GM12878 (cell line): ENCODE measurements at places on chromosomes 5 and 9. TPM values are rescaled to one million over a fixed set of nuclear protein-coding genes. Genes with fewer than 3 reads are reported as not detected.

Gene ADRB2
- polyA plus RNA-seq, result 0.21 and 0.35 TPM in 2 replicates

Gene HCN1
- polyA plus RNA-seq, result not detected in 2 replicates

Gene ZNF462
- polyA plus RNA-seq, result 0.29 and 0.32 TPM in 2 replicates

Gene SPINK7
- not detected in 2 replicates for polyA plus RNA-seq

Gene CA9
- 0.39 and 0.74 TPM in 2 replicates for polyA plus RNA-seq

Gene EIF4E1B
- not detected in 2 replicates for polyA plus RNA-seq

Gene INSL4
- not detected in 2 replicates for polyA plus RNA-seq

Gene PCDHGA9
- 0.08 and 0.15 TPM in 2 replicates for polyA plus RNA-seq

Gene FOXD1
- not detected in 2 replicates for polyA plus RNA-seq

Gene HNRNPH1
- polyA plus RNA-seq, result 530 and 567 TPM in 2 replicates

Gene GPR150
- polyA plus RNA-seq, result 0.16 TPM in 2 replicates

Gene RORB
- not detected in 2 replicates for polyA plus RNA-seq

Gene LECT2
- polyA plus RNA-seq, result not detected in 2 replicates

Gene WDR38
- not detected in 2 replicates for polyA plus RNA-seq

Gene CMBL
- 13.6 and 14.5 TPM in 2 replicates for polyA plus RNA-seq

Gene SLCO6A1
- not detected in 2 replicates for polyA plus RNA-seq

Gene TXN
- polyA plus RNA-seq, result 1,248 and 1,302 TPM in 2 replicates

Gene PPP1R26
- polyA plus RNA-seq, result 0.15 and 0.62 TPM in 2 replicates

Gene C6
- polyA plus RNA-seq, result not detected in 2 replicates

Gene SOX30
- 0.09 and 0.19 TPM in 2 replicates for polyA plus RNA-seq

Gene LURAP1L
- 0.71 and 0.79 TPM in 2 replicates for polyA plus RNA-seq

Gene DNAI1
- polyA plus RNA-seq, result not detected in 2 replicates

Gene SLC4A9
- not detected in 2 replicates for polyA plus RNA-seq

Gene HSPB3
- not detected in 2 replicates for polyA plus RNA-seq

Gene ENG
- polyA plus RNA-seq, result 4.2 and 6.0 TPM in 2 replicates

Gene SPATA31E1
- not detected in 2 replicates for polyA plus RNA-seq

Gene MEGF10
- polyA plus RNA-seq, result 0.03 and 0.21 TPM in 2 replicates

Gene SLC6A18
- not detected in 2 replicates for polyA plus RNA-seq

Gene QRFP
- polyA plus RNA-seq, result not detected in 2 replicates

Gene CCDC192
- 0.20 and 0.21 TPM in 2 replicates for polyA plus RNA-seq

Gene FOXD4L6
- not detected in 2 replicates for polyA plus RNA-seq

Gene AHRR
- polyA plus RNA-seq, result 17.6 and 21.1 TPM in 2 replicates

Gene GAPVD1
- 36.6 and 37.7 TPM in 2 replicates for polyA plus RNA-seq

Gene CDX1
- polyA plus RNA-seq, result not detected in 2 replicates

Gene LHX2
- 1.4 and 2.6 TPM in 2 replicates for polyA plus RNA-seq

Gene OR1B1
- not detected in 2 replicates for polyA plus RNA-seq

Gene RNF180
- 0.24 and 0.36 TPM in 2 replicates for polyA plus RNA-seq

Gene PCDHB4
- not detected in 2 replicates for polyA plus RNA-seq

Gene UGT3A1
- polyA plus RNA-seq, result not detected in 2 replicates

Gene CIZ1
- polyA plus RNA-seq, result 51.7 and 62.3 TPM in 2 replicates

Gene F12
- 9.7 and 11.3 TPM in 2 replicates for polyA plus RNA-seq

Gene ZSWIM6
- 0.59 and 0.83 TPM in 2 replicates for polyA plus RNA-seq

Gene TRIM52
- polyA plus RNA-seq, result 5.4 and 7.9 TPM in 2 replicates

Gene MVB12B
- not detected in 2 replicates for polyA plus RNA-seq

Gene TSSK1B
- not detected in 2 replicates for polyA plus RNA-seq

Gene TAF11L5
- polyA plus RNA-seq, result not detected in 2 replicates
